ENCODE measurements at places on chromosomes 5 and 9.

- no peak for DNase-seq
Observed at GRCh38 chr9:136323371-136323789, 4.0 kb upstream of the GPSM1 start.

DNA sequence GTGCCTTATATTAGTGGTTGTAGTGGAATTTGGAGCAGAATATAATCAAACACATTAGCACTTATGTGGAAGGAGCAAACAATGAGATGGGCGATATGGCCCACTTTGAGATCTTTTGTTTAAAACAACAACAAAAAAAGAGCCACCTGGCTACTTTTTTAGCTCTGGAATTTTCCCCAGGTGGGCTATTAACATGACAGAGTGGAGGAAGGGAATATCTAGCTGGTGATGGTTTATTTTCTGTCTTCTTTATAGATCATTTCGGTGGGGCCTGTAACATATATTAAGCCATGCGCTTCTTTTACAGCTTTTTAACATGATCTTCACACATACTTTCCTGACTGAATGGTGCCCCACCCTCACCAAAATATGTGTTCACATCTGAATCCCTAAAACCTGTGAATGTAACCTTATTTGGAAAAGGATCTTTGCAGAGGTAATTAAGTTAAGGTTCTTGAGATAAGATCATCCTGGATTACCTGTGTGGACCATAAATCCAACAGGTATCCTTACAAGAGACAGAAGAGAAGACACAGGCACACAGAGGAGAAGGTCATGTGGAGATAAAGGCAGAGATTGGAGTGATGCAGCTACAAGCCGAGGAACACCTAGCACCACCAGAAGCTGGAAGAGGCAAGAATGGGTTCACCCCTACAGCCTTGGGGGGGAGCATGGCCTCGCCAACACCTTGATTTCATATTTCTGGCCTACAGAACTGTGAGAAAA, 16.6 kb upstream of the ENTREP1 start:
- no peak for DNase-seq

GRCh38 chr5:163407034-163407655, 30.2 kb upstream of the CCNG1 start:
- DNase-seq, result no peak

- DNase-seq, result no peak
Observed at GRCh38 chr9:37618817-37619216, 26.4 kb upstream of the TOMM5 start.

- no peak for DNase-seq
Observed at GRCh38 chr9:113481176-113481787, 17.8 kb downstream of the RGS3 start.

DNA sequence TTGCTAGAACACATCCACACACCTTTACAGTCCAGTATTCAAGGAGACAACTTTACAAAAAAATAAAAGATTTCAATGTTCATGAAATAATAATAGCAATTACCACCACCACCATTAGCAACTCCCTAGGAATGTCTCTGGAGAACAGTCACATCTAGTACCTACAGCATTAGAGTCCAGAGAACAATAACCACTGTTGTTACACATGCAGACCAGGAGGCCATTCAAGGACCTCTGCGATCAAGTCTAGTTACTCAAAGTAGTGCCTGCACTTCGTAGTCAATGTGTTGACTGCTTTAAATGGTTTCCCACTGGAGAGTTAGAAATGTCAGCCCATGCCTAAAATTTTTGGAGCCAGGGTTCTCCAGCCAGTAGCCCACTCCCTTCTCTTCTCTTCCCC, 244.4 kb downstream of the DEPDC1B start:
- no peak for DNase-seq

- no peak for DNase-seq
Observed at GRCh38 chr9:128062279-128062678, 4.8 kb downstream of the NAIF1 start.

GRCh38 chr9:130262061-130262745, 3.4 kb upstream of the HMCN2 start:
- no peak for DNase-seq

DNA sequence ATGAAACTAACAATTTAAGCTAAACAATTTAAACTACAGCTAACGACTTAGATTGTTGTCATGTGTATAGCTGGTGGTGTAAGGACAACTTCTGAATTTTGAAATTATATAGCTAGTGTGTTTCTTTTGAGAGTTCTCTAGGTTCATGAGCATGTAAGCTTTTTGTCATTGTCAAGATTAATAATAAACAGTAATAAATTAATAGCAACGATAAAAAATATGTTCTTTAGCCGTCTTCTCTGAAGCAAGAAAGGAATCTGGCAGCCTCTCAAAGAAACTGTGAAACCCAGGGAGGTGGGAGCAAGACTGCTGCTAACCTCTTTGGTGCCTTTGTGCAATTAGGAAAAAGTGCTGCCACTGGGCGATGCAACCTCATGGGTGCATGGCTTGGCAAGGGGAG, 59.4 kb downstream of the SREK1 start:
- no peak for DNase-seq

All from stimulated activated CD8-positive, alpha-beta memory T cell treated with anti-CD3 and anti-CD28 coated beads, Interleukin-12 subunit alpha, Interleukin-12 subunit beta, amount 100 ng/mL, for 4 hours (primary cell).